ENCODE measurements at places on chromosomes 7 and 10.
A peak's percentile ranks its signal among the peaks of the same experiment; 100 is the strongest.

GRCh38 chr7:92636018-92636560 lies 45.9 kb upstream of the FAM133B start:
- no peak for DNase-seq

- no peak for DNase-seq
These were observed 264.2 kb downstream of the MAD1L1 start for GRCh38 chr7:1968397-1969111.

- DNase-seq: peak; percentile 24
These were observed 88.1 kb downstream of the BTAF1 start for GRCh38 chr10:92011560-92012214.

DNA sequence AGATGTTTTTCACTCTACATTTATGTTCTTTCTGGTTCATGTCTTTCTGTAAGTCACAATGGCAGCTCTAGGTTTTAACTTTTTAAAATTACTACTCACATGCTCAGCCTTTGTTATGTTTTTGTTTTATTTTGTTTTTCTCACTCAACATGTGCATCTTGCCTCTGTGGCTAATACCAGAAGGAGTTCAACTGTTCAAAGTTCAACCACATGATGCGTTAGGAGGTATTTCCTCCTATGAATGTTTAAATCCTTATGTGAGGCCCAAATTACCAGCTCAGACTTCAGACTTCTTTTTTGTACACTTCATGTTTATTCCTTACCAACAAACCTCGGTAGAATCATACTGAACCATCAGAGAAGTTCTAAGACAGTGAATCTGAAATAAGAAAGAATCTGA lies 151.6 kb downstream of the MALRD1 start:
- no peak for DNase-seq

DNA sequence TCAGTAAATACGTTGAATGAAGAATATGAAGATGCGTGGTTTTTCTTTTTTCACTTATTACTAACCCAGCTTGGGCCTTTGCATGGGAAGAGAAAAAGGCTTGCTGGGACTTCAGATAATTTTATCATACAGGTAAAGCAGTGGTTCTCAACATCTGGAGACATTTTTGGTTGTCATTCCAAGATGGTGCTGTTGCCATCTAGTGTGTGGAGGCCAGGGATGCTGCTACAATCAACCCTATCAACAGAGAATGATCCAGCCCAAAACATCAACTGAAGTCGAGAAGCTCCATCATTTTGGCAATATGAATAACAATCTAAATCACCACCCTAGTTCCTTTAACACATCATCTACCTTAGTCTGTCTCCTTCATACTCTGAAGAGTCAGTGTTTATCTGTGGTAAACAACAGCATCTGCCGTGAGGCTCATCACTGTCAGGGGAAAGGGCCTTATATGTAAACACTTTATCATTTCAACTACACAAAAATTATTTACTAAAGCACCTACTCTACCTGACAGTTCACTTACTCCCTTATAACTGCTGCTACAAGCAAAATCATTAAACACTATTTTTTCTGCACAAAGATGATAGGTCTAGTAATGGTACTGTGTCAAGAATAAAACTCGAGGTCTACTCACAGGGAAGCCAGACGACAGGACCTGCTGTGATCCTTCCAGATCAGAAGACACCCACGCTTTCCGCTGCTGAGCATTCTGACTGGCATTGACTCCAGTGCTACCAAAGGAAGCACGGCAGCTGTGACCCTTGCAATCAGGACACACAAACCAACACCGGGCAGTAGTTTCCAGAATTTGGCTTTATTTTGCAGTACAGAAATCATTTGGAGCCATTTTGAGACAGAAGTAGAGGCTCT lies 48.6 kb downstream of the GDI2 start:
- DNase-seq: no peak

- no peak for DNase-seq
These were observed 162.8 kb downstream of the PAXIP1 start for GRCh38 chr7:154840086-154840485.

- DNase-seq: no peak
These were observed 61.3 kb downstream of the RBM33 start for GRCh38 chr7:155705623-155706360.

DNA sequence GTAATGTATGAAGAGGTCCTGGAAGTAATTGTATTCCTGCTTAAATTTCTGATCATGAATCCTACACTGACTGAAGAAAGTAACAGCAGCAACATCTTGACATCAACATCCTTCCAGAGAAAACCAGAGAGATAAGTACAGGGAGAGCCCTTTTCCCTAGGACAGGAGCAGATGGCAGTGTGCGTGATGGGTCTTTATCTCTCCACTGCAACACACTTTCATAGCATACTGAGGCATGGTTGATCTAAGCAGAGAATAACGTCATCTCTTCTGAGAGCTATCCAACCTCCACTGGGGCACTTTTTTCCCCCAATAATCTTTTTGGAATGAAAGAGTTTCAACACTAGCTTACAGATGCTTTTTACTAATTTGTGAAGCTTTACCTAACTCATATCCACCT lies 342 bp downstream of the OR2A25 start:
- DNase-seq: no peak

DNA sequence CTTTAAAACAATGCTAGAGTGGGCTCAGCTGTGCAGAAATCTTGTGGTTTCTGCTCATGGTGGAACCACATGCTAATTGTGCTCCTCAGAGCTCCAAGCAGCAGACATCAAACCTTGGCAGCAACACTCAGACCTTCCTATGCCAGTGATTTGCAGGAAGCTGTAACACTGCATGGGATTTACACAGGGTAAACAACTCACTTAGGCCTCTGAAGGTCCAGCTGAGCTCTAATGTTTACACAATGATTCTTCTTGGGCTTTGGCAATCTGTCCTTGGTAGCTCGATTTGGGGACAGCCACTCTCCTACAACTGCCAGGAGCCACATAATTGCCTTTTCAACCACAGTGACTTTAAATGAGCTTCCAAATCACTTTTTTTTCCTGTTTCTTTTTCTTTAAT lies 97.7 kb upstream of the PDLIM1 start:
- DNase-seq: peak; percentile 82

GRCh38 chr10:80461208-80462183 lies 7.4 kb downstream of the TSPAN14 start:
- DNase-seq: no peak

DNA sequence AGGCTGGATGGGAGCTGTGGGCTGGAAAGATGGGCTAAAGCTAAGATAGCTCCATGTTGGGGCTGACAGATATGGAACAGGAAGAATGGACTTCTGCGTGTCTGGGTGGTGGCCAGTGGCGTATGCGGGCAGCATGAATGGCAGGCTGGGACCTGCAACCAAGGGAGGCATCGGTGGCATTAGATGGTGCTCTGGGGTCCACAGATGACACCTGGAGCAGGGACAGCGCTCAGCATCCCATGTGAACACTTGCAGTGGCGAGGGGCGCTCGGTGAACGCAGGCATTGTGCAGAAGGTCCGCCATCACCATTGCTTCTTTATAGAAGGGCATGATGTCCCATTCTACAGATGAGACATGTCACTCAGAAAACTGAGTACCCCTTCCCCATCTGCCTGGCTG lies 21.0 kb upstream of the SMARCD3 start:
- DNase-seq: no peak

DNA sequence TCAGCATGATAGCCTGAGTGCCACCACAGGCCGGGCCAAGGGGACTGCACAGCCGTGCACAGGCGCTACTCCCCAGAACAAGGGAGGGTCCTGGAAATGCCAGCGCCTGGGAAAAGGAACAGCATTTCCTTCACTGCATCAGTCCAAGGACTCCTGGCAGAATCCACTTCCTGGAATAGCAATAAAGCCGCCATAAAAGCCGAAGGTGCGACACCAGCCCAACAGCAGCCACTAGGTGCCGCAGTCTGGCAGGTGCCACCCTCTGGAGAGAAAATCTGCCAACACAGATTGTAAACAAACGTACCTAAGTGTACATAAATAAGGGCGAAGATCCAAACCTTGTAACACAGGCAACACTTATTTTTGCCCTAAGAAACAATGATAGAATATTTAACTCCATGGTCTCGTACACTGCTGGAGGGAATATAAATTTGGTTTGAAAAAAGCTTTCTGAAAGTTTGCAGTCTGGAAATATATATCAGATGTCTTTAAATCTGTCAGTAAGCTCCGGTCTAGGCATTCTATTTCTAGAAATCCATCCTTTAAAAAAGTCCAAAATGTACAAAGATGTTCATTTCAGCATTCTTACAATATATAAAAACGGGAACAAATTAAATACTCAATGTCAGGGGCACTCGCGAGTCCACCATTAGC lies 22.2 kb downstream of the VOPP1 start:
- DNase-seq: no peak

GRCh38 chr7:116500078-116500853 lies 728 bp downstream of the CAV2 start:
- peak; percentile 43 for DNase-seq

- DNase-seq: peak; percentile 96
These were observed 961 bp downstream of the SCRN1 start for GRCh38 chr7:29988424-29989256.

- DNase-seq: no peak
These were observed 117.9 kb downstream of the AOAH start for GRCh38 chr7:36606153-36606975.

- DNase-seq: peak; percentile 21
These were observed 315.2 kb downstream of the GATA3 start for GRCh38 chr10:8369666-8370065.

DNA sequence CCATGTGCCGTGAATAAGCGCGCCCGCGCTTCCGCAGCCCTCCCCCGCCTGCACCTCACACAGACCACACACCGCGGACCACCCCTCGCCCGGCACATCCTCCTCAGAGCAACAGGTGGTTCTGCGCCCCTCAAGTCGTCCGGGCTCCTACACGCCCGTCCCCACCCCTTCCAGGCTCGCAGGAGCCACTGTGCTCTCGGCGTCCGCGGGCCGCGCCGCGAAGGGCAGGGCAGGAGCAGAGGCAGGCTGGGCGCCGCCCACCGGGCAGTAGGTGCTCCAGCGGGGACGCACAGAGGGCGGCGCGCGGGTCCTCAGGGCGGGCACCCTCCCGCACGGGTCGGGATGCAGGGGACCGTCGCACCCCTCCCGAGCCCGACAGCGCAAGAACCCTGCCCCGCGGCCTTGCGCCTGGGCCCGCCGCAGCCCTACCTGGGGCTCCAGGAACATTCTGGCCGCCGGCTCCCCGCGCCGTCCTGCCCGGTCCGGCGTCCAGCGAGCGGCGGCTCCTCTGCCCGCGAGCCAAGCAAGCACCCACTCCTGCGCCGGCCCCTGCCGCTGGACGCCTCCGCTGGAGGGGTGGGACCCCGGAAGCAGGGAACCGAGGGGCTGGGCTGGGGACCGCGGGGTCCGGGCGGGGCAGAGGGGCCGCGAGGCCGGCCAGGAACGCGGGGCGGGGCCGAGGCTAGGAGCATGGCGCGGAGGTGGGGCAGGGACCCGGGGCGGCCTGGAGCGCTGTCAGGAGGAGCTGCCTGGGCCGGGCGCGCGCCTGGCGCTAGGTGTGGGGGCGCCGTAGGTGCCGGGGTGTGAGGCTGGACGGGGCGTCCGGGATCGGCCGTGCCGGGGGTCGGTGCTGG lies 37.4 kb downstream of the RASGEF1A start:
- no peak for DNase-seq

GRCh38 chr7:6262221-6262620 lies 10.2 kb downstream of the CYTH3 start:
- no peak for DNase-seq

Data from H4 (cell line).